RCC 7860 (cell line): ENCODE measurements at places on chromosomes 12 and 14.

GRCh38 chr12:111411185-111411764 is 5.6 kb downstream of the SH2B3 start:
- DNase-seq: peak; percentile 30

GRCh38 chr12:21264232-21264631 is 70.5 kb downstream of the SLCO1A2 start:
- no peak for DNase-seq

GRCh38 chr12:5154091-5154490 is 110.4 kb downstream of the KCNA5 start:
- no peak for DNase-seq

DNA sequence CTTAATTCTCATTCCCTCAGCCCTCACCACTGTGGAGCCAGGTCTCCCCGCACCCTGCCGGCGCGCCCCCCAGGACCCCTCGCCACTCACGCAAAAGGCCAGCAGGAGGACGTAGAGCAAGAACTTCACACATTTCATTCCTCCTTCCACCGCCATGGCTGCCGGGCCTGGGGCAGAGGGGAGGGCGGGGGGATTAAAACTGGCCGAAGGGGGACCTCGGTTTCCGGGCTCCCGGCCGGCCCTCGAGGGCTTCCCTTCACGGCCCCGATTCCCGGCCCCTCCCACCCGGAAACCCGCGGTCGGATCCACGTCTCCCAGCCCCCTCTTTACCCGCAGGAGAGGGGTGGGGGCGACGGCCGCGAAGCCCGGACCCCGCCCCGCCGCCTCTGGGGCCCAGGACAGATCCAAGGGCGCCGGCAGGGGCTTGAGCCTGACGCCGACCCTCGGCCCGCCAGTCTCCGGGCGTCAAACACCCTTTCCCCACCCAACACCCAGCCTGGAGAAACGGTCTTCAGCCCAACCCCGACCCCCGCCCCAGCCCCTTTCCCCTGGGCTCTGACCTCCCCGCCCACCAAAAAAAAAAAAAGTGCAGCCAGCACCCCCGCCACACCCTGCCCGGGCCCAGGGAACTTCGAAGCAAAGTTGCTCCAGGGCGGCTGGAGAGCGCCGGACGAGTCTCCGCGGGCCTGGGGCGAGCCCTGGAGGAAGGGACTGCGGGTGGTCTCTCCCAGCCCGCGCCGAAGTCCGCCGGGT is 447 bp downstream of the CD63 start:
- DNase-seq: no peak

DNA sequence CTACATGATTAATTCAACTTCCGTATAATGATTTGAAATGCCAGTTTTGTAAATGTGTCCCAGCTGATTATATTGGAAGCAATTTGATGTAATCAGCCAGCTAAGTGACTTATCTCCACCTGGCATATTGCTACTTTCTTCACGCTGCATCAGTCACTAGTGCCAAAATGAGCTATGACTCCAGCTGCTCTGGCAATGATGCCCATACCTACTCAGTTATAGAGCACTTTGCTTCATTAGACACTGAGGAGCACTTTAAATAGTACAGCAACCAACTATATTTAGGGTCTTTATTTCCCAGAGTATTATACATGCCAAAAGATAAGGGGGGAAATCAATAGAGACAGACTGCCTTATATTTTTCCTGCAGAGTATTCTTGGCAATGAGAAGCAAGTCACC is 67.9 kb upstream of the LIN7A start:
- no peak for DNase-seq

GRCh38 chr12:45260104-45260815 is 44.4 kb downstream of the ANO6 start:
- no peak for DNase-seq

GRCh38 chr12:80590085-80590484 is 117.3 kb upstream of the MYF6 start:
- DNase-seq: no peak

GRCh38 chr14:102272392-102272791 is 32.6 kb downstream of the MOK start:
- no peak for DNase-seq

- no peak for DNase-seq
Observed at GRCh38 chr14:50816395-50817047, 14.4 kb downstream of the NIN start.

DNA sequence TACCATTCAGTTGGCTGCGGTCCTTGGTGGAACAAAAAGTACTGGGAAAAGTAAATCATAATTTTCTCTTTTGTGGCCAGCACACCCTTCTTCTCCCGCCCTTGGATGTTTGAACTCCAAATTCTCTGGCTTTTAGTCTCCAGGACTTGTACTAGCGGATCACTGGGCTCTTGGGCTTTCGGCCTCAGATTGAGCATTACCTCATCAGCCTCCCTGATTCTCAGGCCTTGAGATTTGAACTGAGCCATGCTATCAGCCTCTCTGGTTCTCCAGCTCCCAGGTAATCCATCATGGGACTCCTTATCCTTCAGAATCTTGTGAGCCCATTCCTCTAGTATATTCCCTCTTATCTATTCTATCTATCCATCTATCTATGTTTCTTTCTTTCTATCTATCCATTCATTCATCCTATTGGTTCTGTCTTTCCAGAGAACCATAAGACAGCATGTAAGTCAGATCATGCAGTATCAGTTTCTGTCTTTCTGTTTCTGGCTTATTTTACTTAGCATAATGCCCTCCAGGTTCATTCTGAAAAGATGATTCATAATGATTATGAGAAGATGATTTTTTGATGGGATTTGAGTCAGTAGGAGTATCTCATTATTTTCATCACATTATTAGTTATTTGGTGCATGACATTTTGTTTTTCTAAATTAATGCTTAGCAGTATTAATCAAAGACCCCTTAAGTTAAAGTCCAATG is 814.9 kb downstream of the LRFN5 start:
- DNase-seq: no peak
